ENCODE measurements at places on chromosomes 7 and 10.
A peak's percentile ranks its signal among the peaks of the same experiment; 100 is the strongest.

DNA sequence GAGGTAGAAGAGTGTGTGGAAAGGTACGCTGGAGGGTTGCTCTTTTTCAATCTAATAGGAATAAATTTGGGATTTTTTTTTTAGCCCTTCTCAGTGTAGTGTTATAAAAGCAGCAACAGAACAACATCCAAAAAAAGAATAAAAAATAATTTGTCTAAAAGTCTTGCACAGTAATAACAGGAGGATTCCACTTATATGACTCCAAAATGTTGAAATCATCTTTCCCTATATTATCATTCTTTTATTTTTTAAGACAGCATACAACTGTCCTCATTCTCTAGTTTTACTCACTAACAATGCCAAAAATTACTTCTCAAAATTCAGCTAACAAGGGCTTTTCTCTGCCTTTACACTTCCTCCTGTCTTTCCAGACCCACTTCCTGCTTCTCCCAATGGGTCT, 27.8 kb downstream of the IL2RA start:
- no peak for DNase-seq

GRCh38 chr10:21464134-21464533, 61.3 kb downstream of the SKIDA1 start:
- peak; percentile 88 for DNase-seq

DNA sequence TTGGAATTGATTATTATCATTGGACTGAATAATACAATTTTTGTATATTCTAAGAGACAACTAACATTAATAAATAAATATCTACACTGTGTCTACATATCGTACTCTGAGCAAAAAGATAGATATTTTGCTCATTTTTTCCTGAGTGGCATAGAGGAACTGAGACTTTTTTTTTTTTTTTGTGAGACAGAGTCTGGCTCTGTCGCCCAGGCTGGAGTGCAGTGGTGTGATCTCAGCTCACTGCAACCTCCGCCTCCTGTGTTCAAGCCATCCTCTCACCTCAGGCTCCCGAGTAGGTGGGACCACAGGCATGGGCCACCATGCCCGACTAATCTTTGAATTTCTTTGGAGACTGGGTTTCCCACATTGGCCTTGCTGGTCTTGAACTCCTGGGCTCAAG, 14.0 kb downstream of the KMT2E start:
- DNase-seq, result no peak

DNA sequence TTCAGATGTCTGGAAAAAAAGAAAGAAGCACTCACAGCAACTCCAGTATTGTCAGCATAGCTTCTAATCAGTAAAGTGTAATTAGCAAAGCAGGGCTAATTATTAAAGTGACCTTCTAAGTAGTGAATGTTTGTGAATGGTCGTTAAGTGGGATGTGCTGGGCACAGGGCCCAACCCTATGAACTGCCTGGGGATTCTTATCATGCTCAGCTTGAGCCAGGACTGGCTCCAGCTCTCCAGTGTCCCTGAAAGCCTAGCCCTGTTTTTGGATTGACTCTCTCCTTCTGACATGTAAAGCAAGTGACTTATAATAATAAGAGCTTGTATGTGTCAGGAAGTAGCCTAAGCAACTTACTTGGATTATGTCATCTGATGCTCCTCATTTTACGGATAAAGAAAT, 9.5 kb upstream of the TBX20 start:
- no peak for DNase-seq

- no peak for DNase-seq
These were observed 40.3 kb downstream of the PDZD8 start for GRCh38 chr10:117334926-117335325.

GRCh38 chr10:88382699-88383098, 200.4 kb downstream of the RNLS start:
- DNase-seq, result no peak

- DNase-seq, result no peak
These were observed 102.5 kb upstream of the SAMD8 start for GRCh38 chr10:75008952-75009351.

DNA sequence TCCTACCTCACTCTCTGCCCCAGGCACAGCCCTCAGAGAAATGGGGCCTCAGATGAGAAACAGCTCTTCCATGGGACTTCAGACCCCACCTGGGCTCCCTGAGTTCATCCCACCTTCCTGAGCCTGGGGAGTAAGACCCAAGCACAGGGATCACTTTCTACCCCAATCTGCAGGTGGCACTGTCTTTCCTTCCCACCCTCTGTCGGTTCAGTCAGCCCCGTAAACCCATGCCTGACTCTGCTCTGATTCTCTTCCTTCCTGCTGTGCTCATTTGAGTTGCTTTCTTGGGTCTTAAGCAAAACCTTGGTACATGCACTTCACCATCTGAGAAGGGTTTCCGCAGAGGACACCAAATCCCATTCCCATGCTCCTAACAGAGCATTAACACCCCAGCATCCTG, 306.4 kb upstream of the CDC14C start:
- no peak for DNase-seq

GRCh38 chr7:33423646-33424020, 294.3 kb downstream of the BBS9 start:
- DNase-seq, result no peak

GRCh38 chr10:77029777-77030717, 607.6 kb downstream of the KCNMA1 start:
- DNase-seq, result no peak

DNA sequence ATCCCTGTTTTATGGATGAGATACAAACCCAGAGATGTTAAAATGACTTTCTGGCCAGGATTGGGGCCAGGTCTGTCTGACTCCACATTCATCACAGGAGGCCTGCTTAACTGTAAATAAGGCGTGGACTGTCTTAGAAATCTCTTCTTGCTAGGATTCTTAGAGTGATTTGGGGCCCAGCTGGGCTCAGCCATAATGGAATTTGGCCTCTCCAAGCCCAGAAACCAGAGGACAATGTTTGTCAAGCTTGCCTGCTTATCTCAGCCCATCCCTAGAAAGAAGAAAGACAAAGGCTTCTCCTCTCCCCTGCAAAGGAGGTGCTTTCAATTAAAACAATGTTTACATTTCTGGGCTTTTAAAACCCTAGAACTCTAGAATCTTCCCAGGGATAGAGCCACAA, 2.9 kb downstream of the HABP2 start:
- DNase-seq, result no peak

DNA sequence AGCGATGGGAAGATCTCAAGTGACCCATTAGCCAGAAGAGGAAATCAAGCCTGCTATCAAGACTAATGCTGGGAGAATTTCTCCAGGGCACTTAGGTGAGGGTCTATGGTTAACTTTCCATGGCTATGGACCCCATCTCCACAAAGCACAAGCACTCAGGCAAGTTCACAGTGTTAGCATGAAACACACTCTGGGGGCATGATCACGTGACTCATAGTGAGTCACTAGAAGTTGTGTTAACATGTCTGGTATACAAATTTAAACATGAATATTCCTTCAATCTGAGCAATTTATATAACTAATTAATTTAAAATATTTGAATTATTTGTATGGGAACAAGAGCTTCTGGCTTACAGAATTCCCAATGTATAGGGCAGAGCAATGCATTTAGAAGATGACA, 131.8 kb downstream of the FAM204A start:
- DNase-seq, result no peak

- peak; percentile 24 for DNase-seq
These were observed 3.7 kb downstream of the ZSWIM8 start for GRCh38 chr10:73788864-73789658.

DNA sequence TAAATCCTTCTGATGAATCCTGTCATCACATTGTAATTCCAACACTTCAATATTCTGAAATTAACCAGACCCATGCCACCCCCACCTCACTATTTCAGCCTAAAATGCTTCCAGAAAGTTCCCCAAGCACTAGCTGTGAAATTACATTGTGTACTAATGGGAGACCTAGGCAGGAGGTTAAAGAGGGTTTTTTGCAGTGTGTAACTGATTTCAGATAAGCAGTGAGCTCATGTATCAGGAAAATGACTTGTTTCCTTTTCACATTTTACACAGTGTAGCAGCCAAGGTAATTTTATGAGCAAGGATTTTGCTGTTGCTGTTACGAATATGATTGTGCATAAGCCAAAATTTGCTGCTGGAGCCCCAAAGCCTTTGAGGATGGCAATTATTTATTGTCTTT, 129.0 kb downstream of the INHBA start:
- DNase-seq, result no peak

- DNase-seq, result peak; percentile 85
These were observed 160.9 kb upstream of the NEBL start for GRCh38 chr10:21057989-21058388.

- DNase-seq, result no peak
These were observed 12.2 kb downstream of the PLAC9 start for GRCh38 chr10:80144696-80145131.

DNA sequence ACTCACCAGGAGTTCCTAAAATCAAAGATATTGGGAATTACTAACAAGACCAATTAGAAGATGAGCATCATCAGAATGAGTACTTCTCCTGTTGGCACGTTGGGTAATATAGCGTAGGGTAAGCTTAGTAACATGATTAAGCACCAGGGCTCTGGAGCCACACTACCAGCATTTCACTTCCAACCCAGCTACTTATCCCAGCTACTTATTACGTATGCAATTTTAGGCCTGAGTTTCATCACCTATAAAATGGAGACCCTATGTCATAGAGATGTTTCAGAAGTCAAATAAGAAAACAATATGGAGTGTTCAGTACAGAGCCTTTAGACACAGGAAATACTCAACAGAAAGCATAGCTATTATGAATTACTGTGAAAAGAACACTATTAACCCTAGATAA, 19.0 kb downstream of the GDI2 start:
- DNase-seq, result no peak

- no peak for DNase-seq
These were observed 39.9 kb upstream of the DUSP5 start for GRCh38 chr10:110457851-110458250.

GRCh38 chr7:102182016-102182415, 104.7 kb upstream of the SH2B2 start:
- no peak for DNase-seq

DNA sequence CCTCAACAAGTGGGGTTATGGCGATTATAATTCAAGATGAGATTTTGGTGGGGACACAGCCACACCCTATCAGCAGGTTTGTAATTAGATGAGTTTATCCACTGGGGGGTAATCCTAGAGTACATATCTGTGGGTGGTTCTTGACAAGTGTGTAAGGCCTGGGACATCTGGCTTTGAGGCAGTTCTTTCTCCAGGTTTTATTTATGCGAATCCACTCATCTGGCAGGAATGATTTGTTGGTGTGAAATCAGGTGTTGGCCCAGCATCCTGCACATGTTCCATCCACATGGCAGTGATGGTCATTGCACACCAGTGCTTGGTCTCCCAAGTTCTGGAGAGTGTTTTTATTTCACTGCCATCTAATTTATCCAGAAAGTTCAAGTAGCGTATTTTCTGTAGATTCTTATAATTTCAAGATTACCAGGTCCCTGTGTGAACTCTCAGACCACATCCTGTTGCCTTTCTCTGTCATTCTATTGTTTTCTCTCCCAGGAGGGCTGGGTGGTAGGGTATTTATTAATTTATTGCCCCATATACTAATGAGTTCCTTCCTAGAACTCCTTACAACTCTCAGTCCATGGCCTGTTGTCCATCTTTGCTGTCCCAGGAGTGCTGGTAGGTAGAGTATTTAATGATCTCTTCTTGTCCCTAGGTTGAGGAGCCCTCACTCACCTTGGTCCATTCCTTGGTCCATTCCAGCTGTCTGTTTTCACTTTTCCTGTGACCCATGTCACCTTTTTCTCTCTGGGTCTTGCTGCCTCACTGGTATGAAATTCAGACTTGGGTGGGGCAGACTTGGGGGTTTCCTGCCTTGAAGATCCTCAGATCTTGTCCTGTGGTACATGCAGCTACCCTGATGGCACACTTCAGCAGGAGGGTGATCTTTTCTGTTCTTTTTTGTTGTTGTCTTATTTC, 10.4 kb downstream of the RALA start:
- DNase-seq, result no peak
